ENCODE measurements at places on chromosomes 16 and 17.
A peak's percentile ranks its signal among the peaks of the same experiment; 100 is the strongest.

- no peak for DNase-seq
Measured at GRCh38 chr16:19817122-19817521, 67.5 kb downstream of the GPRC5B start.

GRCh38 chr17:62611292-62611691 is 16.2 kb upstream of the MRC2 start:
- no peak for DNase-seq

DNA sequence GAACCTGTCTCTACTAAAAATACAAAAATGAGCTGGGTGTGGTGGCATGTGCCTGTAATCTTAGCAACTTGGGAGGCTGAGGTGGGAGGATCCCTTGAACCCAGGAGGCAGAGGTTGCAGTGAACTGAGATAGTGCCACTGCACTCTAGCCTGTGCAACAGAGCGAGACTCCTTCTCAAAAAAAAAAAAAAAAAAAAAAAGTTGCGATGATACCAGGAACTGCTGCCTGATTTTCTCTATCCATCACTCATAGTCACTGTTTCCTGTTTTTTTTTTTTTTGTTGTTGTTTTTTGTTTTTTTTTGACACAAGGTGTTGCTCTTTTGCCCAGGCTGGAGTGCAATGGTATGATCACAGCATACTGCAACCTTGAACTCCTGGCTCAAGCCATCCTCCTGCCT is 59.2 kb downstream of the ABCC1 start:
- DNase-seq = no peak

- DNase-seq = no peak
Measured at GRCh38 chr17:2735896-2736295, 13.6 kb downstream of the CCDC92B start.

DNA sequence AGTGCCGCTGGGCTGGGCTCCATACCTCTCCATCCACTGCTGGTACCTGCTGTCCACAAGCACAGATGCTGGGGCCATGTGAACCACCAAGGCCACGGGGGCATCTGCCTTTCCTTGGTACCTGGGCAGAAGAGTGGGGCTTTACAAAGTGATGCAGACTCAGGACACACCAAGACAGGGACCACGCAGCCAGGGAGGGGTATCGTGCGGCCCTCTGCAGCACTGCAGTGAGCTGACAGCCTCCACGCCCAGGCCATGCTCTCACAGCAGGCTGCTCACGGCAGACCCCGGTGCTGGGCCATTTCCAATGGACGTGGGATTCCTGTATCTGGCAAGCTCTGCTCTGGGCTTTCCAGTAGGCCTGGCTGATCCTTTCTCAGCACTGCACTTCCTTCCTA is 14.4 kb downstream of the ELAC2 start:
- no peak for DNase-seq

DNA sequence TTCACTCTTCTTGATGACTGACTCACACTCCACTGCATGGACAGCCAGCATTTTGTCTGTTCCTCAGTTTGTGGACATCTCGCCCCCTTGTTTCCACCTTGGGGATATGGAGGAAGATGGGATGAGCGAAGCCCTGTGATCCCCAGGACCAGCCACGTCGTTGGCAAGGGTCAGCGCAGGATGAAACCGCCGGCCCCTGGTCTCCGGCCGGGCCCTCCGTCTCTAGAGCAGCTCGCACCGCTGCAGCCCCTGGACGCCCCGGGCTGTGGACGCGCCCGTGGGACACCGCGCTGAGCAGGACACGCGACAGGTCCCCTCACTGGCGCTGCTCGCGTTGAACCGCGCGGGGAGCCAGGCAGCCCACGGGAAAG is 604 bp upstream of the ZC3H18 start:
- no peak for DNase-seq

- no peak for DNase-seq
Measured at GRCh38 chr17:74680213-74680612, 32.5 kb downstream of the CD300LF start.

DNA sequence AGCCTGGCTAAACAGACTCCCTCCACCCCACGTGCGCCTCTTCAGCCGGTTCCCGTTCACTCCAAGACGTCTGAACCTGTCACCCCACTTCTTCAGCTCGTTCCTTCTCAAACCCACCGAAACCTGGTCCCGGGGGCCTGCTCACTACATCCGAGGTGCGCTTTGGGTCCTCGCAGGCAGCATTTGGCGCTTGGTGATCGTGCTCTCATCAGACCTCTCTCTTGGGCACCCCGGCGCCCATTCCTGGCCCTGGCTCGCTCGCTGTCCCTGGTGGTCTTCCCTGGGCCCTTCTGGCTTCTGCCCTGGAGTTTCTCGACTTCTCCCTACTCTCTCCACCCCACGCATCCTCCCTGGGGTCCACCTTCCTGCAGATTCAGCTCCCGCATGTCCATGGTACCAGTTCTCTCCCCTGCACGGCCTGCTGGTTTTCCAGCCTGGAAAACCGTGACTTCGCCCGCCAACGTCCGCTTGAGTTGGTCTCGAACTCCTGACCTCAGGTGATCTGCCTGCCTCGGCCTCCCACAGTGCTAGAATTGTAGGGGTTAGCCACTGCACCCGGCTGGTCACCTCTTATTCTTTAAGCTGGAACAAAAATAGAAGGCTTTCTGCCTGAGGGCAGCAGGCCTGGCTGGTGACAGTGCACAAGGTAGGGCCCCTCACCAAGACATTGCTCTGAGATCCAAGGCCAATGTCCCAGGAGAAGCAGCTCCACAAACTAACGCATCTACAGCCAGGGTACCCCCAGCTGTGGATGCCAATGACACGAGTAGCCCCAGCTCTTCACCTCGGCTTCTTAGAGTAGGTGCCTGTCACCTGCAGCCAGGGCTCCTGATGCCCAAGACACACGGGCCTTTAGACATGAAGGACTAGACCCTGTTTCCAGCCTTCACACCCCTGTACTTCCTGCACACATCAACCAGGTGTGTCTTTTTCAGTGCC is 1.1 kb upstream of the MEAK7 start:
- no peak for DNase-seq

- peak; percentile 34 for DNase-seq
Measured at GRCh38 chr16:1125471-1125870, 27.4 kb upstream of the CACNA1H start.

GRCh38 chr16:1424028-1424427 is 3.5 kb upstream of the UQCC4 start:
- no peak for DNase-seq

GRCh38 chr17:2517539-2517938 is 5.9 kb upstream of the METTL16 start:
- no peak for DNase-seq

DNA sequence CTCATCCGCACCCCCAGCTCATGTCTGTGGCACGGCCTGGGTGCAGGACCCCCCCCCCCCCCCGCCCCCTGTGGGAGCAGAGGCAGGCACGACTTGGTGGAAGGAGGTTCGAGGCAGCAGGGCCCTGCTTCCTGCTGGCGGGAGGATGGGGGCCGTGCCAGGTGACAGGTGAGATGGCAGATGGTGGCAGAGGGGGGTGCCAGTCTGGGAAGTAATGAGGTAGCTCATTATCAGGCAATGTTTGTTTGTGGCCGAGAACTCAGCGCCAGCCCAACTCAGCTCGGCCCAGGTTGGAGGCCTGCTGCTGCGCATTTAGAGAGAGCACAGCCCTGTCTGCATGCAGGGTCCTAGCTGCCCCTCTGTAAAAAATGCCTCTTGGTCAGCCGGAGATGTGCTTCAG is 40.1 kb upstream of the JPH3 start:
- DNase-seq = no peak

GRCh38 chr16:30541502-30542329 is 7.1 kb upstream of the ZNF747 start:
- DNase-seq = no peak

DNA sequence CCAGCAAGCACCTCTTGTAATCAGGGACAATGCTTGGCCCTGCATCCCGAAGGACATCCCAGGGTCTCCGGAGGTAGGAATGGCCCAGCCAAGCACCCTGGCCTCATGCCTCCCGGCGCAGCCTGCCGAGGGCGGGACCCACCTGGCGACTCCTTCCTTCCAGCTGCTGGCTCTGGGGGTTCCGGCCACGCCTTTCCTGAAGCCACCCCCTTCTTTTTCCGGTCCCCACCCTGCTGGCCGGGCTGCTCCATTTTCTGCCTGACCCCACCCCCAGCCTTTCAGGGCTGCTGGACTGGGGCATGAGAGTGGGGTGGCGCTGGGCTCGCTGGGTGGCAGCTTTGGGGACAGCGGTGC is 22.5 kb upstream of the CIBAR2 start:
- no peak for DNase-seq

GRCh38 chr17:82314012-82314726 is 3.2 kb downstream of the CD7 start:
- DNase-seq = no peak

- no peak for DNase-seq
Measured at GRCh38 chr17:75163074-75163473, 8.8 kb upstream of the JPT1 start.

GRCh38 chr17:75774471-75774990 is 9.5 kb upstream of the GALK1 start:
- DNase-seq = no peak

- no peak for DNase-seq
Measured at GRCh38 chr17:19415806-19416775, 5.1 kb downstream of the RNF112 start.

DNA sequence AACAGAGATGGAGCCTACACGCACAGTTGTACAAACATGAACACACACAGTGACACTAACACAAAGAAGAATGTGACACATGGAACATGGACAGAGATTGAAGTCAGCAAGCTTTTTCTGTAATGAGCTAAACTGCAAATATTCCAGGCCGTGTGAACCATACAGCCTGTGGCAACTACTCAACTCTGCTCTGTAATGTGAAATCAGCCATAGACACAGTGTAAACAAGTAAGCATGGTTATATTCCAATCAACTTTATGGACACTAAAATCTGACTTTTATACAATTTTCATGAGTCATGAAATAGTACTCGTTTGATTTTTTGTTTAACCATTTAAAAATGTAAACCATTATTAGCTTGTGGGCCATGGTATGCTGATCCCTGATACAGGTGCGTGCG is 120.2 kb downstream of the SMG6 start:
- no peak for DNase-seq

DNA sequence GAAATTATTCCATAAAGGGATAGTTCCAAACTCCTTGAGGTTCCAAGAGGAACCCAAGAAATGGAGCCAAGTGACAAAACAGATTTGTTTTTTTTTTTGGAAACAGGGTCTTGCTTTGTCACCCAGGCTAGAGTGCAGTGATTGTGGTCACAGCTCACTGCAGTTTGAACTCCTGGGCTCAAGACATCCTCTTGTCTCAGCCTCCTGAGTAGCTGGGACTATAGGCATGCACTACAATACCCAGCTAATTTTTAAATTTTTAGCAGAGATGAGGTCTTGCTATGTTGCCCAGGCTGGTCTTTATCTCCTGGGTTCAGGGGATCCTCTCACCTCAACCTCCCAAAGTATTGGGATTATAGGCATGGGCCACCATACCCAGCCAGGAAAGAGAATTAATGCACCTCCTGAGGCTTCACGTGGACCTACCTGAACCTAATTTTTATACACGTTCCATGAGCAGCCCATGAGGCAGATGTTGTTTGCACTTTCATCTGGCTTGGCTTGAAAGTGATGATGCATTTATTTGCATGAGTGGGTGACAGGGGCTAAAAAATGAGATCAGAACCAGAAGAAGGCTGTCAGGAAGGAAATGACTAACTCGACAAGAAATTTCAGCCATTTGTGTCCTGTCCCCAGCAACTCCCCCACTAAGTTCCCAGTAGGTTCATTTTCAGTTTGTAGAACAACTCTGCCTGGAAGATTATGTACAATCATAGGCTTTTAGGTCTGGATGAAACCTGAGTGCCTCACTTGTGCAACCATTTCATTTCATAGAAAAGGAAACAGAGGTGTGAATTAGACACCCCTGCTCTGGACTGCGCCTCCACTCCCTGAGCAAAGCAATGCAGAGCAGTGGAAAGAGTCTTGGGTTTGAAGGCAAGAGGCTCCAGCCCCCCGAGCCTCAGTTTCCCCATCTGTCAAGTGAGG is 10.3 kb upstream of the IRF8 start:
- DNase-seq = no peak

- no peak for DNase-seq
Measured at GRCh38 chr17:42247734-42248133, 28.5 kb downstream of the STAT5B start.

DNA sequence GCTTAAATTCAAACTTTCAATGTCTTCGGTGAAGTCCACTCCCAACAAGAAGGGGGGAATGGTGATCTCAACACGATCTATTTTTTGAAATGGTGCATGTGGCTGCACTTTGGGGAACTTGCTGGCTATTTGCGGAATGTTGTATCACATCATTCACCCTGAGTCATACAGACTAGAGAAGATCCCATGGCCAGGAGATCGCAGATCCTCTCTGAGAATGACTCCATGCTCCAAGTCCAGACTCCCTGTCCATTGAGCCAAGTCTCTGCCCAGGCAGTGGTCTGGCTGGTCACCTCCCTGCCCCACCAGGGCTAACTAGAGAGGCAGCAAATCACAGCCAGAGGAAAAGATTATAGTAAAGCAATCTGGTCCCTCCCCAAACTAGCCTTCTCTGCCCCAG is 120.6 kb downstream of the XYLT1 start:
- no peak for DNase-seq

DNA sequence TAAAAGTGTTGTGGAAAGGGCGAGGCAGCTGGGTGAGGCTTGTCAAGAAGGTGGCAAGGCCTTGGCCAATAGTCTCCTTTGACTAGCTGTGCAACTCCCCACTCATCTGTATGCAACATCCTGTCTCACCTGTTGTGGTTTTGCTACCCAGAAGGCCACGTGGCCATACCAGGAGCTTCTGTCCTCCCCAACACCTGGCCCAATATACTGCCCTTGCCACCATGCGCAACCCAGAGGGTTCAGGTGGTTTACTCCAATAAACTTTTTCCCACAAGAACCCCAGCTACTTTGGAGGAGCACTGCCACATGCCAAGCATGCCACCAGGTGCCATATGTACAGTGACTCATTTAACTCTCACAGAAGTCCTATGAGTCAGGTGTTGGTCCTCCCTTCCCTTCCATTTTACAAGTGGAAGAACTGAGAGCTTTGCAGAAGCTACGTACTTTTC is 10.2 kb downstream of the MYO19 start:
- DNase-seq = no peak

- DNase-seq = no peak
Measured at GRCh38 chr16:2485811-2486507, 11.0 kb downstream of the TBC1D24 start.

- DNase-seq = peak; percentile 16
Measured at GRCh38 chr17:47942096-47942510, 732 bp downstream of the PNPO start.

DNA sequence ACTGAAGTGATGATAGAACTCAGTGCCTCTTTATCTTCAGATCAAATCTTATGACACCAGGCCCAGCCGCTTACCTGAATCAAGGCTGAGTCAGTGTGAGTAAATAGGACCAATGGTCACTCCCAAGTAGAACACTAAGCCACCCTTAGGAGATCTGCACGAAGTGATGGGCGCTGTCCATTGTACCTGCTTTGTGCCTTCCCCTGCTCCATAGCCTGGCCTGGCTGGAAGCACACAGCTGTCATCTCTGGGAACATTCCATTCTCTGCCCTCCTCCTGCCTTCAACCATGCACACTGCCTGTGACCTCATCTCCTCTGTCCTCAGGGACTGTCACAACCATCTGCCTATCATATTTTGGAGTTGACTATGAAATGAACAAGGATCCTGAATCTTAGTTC is 279.5 kb upstream of the ASIC2 start:
- no peak for DNase-seq

All from stimulated activated CD4-positive, alpha-beta T cell treated with anti-CD3 and anti-CD28 coated beads, Interleukin-12 subunit alpha, Interleukin-12 subunit beta, amount 100 ng/mL, for 4 hours (primary cell).